ENCODE measurements at places on chromosomes 12 and 14.
A peak's percentile ranks its signal among the peaks of the same experiment; 100 is the strongest.

DNA sequence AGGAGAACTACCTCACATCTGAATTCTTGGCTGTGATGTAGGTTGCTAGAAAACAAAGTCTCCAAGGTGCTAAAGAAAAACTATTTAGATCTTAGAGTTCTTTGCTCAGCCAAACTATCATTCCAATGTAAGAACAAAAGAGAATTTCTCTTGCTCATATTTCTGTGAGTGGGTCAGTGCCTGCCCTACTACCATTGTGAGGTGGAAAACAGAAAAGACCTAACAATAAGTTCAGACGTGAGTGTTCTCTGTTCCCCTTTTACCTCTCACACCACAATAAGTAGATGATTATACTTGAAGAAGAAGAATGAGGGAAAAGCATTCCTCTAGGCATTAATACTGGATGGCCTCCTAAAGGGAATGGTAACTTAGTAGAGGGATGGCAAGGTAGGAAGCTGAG lies 187.4 kb upstream of the KITLG start:
- no peak for DNase-seq

DNA sequence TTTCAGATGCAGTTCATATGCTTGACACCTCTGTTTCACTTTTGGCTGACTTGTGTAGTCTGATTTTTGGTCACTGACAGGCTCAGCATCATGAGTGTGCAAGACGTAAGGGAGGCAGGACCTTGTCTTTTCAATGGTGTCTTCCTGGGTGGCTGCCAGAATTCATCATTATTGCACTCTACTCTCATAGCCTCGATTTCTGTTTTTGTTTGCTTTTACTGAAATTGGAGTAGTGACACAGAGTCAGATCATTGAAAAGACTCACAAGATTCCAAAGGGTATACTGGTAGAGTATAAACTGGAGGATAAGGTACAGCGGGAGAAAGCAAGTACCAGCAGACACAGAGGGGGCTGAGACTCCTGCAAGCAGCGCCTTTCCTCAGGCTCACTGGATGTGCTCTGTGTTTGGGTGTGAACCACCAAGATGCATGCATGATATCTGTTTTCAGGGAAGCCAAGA lies 126.3 kb upstream of the FGD4 start:
- no peak for DNase-seq

DNA sequence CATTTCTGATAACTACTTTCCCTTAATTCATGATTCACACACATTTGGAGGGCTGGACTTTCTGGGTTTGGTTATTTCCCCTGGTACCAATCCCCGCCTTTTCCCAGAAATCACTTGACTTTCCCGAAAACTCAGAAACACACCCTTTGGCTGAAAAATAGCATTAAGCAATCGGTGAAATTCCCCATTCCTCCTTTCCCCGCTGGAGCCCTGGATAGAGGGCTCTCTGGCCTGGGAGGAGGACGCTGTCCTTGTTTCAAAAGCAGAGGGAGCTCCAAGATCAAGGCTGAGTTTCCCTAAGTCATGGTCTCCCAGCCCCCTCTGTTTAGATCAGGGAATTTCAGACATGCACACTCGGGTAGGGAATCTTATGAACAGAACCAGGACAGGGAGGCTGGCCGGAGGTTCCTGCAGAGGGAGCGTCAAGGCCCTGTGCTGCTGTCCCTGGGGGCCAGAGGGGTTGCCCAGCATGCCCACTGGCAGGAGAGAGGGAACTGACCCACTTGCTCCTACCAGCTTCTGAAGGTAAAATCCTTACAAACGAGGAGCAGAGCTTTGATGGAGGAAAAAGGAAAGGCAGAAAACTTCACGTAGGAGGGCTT lies at the start of gene C1S:
Gene C1S (plus strand): TSS at position 366 of the 602 bp plus-strand sequence. CDS start 1,195 bp downstream, outside the sequence.
- peak; percentile 98 for DNase-seq

DNA sequence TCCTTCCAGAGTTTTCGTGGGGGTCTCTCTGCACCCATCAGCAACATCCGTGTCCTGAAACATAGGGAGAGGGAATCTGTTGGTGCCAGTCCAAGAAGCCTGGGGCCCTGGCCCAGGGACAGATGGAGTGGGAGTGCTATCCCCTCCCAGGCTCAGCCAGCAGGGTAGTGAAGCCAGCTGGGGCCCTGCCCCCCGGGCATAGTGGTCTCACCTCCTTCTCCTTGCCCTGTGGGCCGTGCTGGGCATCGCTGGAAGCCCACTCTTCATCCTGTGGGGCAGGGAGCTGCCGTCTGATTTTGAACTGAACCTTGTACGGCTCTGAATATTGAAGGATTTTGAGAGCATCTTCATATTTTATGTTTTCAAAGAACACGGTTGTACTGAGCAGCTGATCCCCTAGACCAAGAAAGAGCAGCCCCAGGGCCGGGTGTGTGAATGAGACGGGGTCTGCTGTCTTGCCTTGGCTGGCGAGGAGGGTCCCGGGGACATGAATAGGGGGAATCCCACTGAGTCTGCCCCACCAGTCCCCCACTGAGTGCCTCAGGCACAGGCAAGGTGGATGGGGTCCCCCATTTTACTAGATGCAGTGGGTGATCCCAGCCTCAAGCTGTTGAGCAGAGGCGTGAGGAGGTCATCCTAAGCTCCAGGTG lies 23.3 kb downstream of the AHNAK2 start:
- no peak for DNase-seq

Measured in AG09309 (cell line).